ENCODE measurements at places on chromosomes 12 and 14.

- no peak for DNase-seq
- no peak overlapping the region for H3K27ac ChIP-seq
These were observed 28.6 kb downstream of the PRDM4 start for GRCh38 chr12:107732365-107732764.

- H3K4me3 ChIP-seq, result no peak overlapping the region
- DNase-seq, result peak; percentile 19
- H3K36me3 ChIP-seq, result 0 out of 2 replicates have a peak, but pooled peaks cover 5% of the 10 kb centered on the region
- no peak overlapping the region for H3K27ac ChIP-seq
- no peaks in the 10 kb centered on the region for H3K27me3 ChIP-seq
- H3K4me1 ChIP-seq, result peaks cover 5% of the 10 kb centered on the region
These were observed 194.3 kb downstream of the CPNE8 start for GRCh38 chr12:38711054-38711453.

- H3K4me3 ChIP-seq, result no peak overlapping the region
- no peak for DNase-seq
- no peaks in the 10 kb centered on the region for H3K4me1 ChIP-seq
- H3K27ac ChIP-seq, result no peak overlapping the region
These were observed 23.2 kb downstream of the BCL11B start for GRCh38 chr14:99248761-99249171.

DNA sequence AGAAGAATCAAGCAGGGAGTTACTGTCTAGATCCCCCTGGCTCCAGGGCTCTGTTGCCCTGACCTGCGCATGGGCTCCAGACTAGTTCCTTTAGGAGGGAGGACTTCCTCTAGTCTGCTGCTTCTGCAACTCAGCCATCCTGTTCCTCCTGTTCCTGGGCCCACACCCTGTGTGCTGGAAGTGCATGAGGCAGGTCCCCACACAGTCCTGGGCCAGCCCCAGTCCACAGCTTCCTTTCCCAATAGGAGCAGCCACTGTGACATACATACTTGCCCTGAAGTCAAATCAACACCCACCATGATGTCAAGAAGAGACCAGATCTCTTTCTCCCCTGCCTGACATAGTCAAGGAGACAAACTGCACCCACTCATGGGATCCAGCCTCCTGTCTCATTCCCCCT lies 1.3 kb downstream of the SDR9C7 start:
- no peak overlapping the region for H3K4me3 ChIP-seq
- H3K27ac ChIP-seq, result no peak overlapping the region
- H3K36me3 ChIP-seq, result no peaks in the 10 kb centered on the region
- H3K27me3 ChIP-seq, result no peaks in the 10 kb centered on the region
- no peaks in the 10 kb centered on the region for H3K4me1 ChIP-seq
- no peak for DNase-seq

Data from GM12878 (cell line).